ENCODE measurements at places on chromosomes 1 and 21.

DNA sequence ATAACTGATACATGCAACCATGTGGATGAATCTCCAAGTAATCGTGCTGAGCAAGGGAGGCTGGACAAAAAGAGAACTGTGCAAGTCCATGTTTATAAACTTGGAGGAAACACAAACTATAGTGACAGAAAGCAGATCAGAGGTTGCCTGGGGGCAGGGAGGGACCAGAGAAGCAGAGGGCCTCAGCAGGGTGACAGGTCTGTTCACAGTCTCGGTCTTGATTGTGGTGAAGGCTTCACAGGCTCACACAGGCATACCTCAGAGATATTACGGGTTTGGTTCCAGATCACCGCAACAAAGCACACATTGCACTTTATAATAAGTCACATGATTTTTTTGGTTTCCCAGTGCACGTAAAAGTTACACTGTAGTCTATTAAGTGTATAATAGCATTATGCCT lies 28.5 kb downstream of the ACOT7 start:
- no peak for DNase-seq

DNA sequence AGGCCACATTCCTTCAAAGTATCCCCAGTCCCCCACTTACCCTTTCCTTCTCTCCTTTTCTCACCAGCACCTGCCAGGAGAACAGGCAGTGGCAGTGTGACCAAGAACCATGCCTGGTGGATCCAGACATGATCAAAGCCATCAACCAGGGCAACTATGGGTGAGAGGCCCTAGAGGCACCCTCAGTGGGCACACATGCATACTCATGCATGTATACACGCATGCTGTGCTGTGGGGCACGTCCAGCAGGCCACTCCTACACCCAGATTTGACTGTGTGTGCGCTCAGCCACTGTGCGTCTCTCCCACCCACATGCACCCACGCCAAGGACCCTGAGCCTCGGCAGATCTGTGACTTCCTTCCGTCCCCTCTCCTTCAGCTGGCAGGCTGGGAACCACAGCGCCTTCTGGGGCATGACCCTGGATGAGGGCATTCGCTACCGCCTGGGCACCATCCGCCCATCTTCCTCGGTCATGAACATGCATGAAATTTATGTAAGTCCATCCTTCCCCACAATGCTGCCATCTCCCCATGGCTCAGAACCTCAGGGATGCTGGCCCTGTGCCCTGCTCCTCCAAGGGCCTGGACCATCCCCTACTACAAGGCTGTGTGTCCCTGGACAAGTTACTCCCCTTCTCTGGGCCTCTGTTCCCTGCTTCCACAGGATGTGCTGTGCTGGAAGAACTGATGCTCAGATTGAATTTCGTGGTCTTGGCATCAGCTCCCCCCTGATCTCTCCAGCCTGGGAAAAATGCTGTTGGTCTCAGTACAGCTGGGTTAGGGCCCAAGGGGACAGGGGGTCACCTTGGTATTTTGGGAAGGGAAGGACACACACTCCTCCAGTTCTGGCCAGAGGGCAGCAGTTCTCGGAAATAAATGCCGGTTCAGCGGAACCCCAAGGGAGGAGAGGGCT lies 7.0 kb downstream of the TINAGL1 start:
- DNase-seq, result no peak

DNA sequence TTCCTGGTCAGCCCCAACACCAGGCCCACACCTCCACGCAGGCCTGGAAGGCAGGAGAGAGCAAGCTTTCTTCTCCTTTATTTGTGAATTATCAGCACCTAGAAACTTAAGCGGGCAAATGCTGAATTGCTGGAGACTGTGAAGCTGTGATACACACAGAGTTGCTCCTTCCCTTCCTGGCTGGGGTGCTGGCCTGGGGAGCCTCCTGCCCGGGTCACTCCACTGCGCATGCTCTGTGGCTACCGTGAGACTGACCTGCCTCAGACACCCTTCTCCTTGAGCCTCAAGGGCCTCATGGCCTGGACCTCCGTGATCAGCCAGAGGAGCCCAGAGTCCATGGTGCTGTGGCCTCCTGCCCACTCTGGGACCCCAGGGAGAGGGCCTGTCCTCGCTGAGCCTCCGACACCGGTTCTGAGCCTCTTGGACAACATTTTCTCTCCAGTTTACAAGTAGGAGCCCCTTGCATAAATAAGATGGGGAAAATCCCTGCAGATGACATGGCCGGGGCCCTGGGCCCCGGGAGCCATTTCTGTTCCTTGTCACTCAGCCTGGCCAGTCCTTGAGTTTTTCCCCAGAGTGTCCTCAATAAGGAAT lies 18.0 kb downstream of the AGPAT3 start:
- no peak for DNase-seq

DNA sequence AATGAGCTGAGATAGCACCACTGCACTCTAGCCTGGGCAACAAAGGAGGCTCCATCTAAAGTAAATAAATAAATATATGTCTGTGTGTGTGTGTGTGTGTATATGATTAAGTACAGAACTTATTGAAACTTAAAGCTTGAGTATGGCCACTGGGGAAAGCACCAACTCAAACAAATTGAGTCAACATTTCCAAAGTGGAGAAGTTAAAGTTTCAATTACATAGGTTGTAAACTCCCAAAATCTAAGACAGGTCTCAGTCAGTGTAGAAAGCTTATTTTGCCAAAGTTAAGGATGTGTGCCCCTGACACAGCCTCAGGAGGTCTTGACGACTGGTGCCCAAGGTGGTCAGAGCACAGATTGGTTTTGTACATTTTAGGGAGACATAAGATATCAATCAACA lies 458.9 kb upstream of the RGS18 start:
- no peak for DNase-seq

DNA sequence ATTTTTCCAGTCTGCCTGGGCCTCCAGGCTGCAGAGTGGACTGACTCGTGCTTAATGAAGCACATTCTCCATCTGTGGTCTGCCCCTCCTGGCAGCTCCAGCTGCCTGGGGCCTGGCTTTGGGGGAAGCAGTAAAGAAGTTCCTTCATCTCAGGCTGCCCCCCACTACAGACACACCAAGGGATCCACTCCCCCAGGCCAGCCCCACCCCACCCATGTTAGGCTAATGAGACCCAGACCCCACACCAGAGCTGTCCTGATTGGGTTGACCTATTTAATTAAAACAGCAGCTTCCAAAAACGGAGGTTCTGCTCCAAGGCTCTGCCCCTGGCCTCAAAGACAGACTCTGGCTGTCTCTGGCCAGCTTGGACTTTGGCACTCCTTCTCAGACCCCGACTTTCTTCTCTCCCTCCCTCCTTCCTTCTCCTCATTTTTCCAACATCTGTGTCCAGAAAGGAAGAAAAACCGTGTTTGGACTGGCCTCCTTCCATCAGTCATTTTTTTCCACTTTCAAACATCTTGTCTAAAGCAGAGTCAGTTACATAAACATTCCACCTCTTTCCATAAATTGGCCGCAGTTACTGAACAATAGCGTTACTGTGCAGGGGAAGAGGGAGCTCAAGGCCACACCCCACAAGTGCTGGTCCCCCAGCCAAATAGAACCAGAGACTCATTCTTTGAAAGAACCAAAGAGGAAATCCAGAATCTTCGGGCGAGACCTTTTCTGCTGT lies 29.7 kb downstream of the SERTAD4 start:
- no peak for DNase-seq

DNA sequence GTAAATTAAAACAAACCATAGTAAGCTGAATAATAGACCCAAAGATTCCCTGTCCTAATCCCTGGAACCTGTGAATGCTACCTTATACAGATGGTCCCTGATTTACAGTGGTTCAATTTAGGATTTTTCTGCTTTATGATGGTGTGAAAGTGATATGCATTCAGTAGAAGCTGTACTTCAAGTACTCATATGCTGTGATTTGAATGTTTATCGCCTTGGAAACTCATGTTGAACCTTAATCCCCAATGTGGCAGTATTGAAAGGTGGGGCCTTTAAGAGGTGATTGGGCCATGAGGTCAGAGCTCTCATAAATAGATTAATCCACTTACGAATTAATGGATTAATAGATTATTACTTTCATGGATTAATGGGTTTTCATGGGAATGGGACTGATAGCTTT lies 10.6 kb upstream of the RRP15 start:
- DNase-seq, result no peak

DNA sequence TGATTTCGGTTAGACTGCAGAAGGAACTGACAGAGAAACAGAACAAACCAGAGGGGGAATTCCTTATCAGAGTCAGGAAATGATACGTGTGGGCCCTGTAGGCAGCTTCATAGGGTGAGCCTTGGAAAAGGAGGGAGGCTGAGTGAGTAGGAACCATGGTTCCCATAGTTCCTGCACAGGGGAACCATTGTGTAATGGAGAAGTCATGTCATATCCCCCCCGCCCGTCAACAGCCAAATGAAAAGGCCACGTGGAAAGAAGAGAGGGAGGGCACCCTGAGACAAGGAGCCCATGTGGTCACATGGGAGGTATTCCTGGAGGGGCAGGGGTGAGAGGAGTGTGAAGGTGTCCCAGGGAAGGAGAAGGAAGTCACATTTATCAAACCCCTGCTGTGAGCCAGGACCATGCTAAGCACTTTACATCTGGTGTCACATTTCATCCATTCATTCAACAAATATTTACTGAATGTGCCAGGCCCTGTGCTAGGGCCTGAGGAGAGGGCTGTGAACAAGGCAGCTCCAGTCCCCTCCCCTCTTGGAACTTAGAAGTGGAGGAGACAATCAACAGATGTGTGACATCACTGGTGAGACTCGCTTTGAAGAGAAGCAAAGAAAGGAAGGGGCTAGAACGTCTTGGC lies 15.7 kb upstream of the FGR start:
- no peak for DNase-seq

GRCh38 chr21:42619166-42619565 lies 34.3 kb upstream of the PDE9A start:
- no peak for DNase-seq

DNA sequence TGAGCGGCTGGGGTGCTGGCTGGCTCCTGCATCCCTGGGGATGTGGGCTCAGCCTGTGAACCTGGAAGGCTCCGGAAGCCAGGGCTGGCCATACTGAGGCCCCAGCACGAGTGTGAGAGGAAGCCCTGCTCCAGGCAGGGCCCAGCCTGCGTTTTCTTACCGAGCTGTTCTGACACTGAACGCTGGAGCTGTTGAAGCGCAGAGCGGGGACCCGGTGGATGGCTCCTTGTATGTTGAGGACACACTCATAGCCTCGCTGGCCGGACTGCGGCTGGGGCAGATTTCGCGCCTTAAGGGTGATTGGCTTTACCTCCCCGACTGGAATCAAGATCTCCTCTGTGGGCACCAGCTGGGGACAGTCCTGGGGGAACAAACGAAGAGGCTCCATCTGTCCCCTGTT lies 160.0 kb downstream of the PLXNA2 start:
- DNase-seq, result no peak

DNA sequence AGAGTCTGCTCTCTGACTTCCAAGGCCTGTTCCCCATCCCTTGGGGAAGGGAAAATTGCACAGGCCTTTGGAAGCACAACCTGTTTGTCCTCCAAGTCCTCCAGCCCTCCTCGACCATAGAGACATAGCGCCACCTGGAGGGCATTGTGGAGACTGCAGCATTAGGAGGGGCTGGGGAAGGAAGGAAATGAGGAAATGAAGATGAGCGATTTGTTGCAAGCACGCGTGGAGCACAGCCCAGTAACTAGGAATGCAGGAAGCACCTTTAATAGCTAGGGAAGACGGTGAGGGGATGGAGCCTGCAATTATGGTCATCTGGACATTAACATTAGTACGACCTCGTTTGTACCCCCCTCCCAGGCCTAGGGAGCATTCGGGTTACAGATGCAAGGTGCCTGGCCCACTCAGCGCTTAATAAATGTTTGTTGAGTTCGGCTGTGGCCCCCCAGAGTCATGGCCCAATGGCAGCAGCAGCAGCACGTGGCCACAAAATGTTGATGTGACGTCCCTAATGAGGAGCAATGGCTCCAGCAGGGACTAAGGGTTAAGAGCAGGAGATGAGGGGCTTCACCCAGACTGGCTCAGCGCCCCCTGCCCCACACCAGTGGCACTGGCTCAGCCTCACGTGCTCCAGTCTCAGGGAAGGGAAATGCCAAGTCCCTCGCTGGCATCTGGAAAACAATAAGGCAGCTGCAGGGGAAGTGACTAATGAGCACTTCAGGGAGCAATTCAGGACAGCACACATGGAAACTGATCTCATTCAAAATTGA lies 8.0 kb upstream of the CAMK2N1 start:
- DNase-seq, result peak; percentile 48

GRCh38 chr1:238214449-238214848 lies 323.7 kb upstream of the ZP4 start:
- DNase-seq, result no peak

- no peak for DNase-seq
Measured at GRCh38 chr1:223133306-223133823, 9.7 kb downstream of the TLR5 start.

DNA sequence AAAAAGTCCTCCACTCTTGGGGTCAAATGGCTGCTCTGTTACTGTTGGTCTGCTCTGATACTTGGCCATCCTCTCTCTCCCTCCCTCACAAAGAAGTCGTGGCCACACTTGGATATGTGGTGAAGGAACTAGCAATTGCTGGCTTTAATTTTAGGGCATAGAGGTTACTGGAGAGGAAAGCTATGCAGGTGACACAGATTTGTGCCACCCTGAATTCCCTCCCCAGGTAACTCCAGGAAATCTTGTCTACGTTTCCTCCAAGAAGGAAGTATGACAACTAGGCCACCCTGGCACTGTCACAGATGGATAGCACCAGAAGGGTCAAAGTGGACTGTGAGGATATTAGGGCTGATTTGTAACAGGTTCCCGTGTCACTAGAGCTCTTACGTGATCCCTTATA lies 36.0 kb downstream of the XCL2 start:
- no peak for DNase-seq

DNA sequence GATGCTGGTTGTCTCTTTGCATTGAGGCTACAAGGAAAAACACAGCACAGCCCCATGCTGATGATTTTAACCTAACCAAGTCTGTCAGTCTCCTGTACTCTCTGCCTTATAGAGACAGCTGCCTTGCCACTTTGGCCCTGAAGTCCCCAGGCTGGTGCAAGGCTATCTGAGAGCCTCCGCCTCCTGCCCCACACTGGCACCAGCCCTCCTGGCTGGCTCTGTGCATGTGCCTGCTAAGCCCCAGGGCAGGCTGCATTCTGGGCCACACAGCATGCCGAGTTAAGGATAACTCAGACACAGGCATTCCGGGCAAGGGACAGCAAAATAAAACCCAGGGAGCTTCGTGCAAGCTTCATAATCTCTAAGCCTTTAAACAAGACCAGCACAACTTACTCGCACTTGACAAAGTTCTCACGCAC lies 910 bp downstream of the RUNX1 start:
- peak; percentile 14 for DNase-seq

GRCh38 chr1:17671741-17672140 lies 83.4 kb upstream of the ACTL8 start:
- DNase-seq, result no peak

- no peak for DNase-seq
Measured at GRCh38 chr1:165109013-165109412, 247.5 kb downstream of the LMX1A start.

GRCh38 chr21:15301014-15301413 lies 236.2 kb upstream of the NRIP1 start:
- no peak for DNase-seq

- no peak for DNase-seq
Measured at GRCh38 chr1:53130598-53130877, 11.9 kb downstream of the SLC1A7 start.

Measured in activated CD4-positive, CD25-positive, alpha-beta regulatory T cell (primary cell).